ENCODE measurements at places on chromosomes 13 and 19.

GRCh38 chr19:16258440-16258903 is 60.8 kb downstream of the AP1M1 start:
- no peak for DNase-seq

GRCh38 chr13:52036037-52036436 is 11.5 kb downstream of the UTP14C start:
- no peak for DNase-seq

- no peak for DNase-seq
Observed at GRCh38 chr19:3243819-3244700, 19.6 kb downstream of the CELF5 start.

DNA sequence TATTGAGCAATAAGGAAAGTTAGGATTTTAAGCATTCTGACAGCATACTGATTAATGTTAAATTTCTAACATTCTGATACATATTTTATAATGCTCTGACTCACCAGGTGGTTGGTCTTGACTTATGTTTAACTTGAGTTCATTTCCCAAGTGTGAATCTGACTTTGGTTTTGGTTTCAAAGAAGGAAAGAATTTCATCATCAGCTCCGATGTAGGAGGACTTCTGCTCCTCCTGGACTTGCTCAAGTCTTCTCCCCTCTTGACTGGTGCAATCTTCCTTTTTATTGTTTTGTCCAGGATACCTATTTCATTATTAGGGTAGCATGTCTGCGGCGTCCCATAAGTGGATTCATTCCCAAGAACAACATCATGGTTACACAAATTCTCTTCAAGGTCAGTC is 141.3 kb downstream of the RNF17 start:
- no peak for DNase-seq

DNA sequence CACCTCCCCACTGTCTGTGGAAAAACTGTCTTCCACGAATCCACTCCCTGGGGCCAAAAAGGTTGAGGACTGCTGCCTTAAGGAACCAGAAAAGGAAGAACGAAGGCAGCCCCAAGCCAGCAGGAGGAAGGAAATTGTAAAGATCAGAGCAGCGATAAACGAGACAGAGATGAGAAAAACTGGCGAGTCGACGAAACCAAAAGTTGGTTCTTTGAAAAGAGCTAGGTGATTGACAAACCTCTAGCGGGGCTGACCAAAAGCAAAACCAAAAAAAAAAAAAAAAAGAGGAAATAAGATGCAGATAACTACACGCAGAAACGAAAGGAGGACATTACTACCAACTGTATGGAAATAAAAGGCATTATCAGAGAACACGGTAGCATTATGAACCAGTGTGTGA is 76.9 kb downstream of the GADD45B start:
- no peak for DNase-seq

DNA sequence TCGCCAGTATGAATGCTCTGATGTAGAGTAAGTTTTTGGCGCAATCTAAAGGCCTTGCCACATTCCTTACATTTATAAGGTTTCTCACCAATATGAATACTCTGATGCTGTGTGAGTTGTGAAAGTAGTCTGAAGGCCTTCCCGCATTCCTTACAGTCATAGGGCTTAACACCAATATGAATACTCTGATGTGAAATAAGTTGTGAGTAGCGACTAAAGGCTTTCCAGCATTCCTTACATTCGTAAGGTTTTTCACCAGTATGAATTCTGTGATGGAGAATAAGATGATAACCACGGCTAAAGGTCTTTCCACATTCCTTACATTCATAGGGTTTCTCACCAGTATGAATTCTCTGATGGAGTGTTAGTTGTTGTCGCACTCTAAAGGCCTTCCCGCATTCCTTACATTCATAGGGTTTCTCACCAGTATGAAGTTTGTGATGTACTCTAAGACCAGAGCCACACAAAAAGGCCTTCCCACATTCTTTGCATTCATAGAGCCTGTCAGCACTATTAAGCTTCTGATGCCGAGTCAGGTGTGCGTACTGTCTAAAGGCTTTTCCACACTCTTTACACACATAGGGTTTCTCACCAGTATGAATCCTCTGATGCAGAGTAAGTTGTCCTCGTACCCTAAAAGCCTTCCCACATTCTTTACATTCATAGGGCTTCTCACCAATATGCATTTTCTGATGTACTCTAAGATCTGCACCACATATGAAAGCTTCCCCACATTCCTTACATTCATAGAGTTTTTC is 14.1 kb upstream of the ZFP14 start:
- DNase-seq, result no peak

DNA sequence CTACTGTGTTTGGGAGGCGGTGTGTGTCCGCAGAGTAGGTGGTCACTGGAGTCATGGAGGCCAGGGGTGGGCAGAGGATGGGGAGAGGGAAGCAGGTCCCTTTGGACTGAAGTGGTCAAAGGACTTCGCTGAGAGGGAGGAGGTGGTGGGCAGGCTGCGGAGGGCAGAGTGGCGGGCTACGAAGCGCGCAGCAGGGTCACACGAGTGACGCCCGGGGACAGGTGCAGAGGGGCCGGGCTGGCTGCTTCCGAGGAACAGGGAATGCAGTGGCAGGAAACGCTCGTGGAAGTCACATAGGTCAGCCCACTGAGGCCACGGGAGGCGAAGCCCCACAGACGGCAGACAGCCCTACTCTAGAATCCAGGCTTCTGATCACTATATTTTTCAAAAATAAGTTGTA is 111.5 kb downstream of the URI1 start:
- DNase-seq, result no peak

- no peak for DNase-seq
Observed at GRCh38 chr19:10226376-10227025, 4.6 kb downstream of the S1PR2 start.

DNA sequence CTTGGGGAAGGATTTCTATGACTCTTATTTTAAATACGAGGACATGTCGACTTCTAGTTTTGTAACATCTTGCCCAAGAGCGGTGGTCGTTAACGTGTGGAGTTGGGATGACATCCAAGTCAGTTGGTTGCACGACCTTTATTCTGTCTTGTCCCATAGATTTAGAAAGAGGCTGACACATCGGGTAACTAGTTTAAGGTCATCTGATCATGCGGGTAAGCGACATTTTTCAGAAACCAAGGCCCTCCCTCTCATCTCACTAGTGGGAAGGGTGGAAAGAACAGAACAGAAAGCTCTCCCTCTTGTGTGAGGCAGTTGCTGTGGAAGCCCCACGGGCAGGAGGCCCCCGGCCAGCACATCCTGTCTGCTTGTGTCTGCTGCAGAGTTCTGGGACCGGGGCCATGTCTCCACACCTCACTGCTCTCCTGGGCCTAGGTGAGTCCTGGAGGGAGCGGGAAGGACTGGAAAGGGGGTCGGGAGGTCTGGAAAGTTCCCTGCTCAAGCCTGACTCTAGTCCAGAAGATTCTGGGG is at the start of gene LAIR2:
LAIR2 (plus strand) TSS at position 314 of the 531 bp plus-strand sequence; CDS start at position 402, 88 bp downstream.
- no peak for DNase-seq

- DNase-seq, result no peak
Observed at GRCh38 chr13:77860507-77860981, 58.1 kb downstream of the EDNRB start.

DNA sequence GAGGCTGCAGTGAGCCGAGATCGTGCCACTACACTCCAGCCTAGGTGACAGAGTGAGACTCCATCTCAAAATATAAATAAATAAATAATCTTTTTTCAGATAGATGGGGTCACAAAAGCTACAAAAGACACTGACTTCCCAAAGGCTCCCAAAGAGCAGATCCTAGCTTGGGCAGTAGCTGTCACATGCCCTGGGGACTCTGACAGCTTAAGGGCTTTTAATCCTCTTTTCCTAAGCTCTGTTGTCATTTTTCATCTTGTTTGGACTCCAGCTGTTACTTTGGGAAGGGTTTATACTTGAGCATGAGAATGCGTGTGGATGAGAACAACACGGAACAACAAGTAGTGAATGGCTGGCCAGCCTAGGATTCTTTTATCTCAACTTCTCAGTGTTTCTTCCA is 231.7 kb downstream of the MZT1 start:
- no peak for DNase-seq

DNA sequence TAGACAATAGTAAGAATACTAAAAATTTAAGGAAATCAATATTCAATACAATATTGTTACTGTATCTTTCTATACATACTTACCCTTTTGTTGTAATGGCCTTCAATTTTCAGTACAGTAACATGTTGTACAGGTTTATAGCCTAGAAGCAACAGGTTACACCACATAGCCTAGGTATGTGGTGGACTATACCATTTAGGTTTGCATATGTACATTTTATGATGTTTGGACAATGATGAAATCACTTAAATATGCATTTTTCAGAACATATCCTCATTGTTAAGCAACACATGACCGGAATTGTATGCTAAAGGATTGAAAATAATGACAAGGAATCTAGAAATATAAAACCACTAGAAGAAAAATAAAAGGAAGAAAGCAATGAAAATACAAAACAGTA is 611.4 kb downstream of the DACH1 start:
- no peak for DNase-seq

- no peak for DNase-seq
Observed at GRCh38 chr13:43441899-43442499, 344.8 kb downstream of the ENOX1 start.

GRCh38 chr13:71210861-71211260 is 656.1 kb downstream of the DACH1 start:
- no peak for DNase-seq

GRCh38 chr13:20679879-20680278 is 23.6 kb upstream of the IL17D start:
- no peak for DNase-seq

- no peak for DNase-seq
Observed at GRCh38 chr19:46631481-46631880, 4.5 kb downstream of the GNG8 start.

DNA sequence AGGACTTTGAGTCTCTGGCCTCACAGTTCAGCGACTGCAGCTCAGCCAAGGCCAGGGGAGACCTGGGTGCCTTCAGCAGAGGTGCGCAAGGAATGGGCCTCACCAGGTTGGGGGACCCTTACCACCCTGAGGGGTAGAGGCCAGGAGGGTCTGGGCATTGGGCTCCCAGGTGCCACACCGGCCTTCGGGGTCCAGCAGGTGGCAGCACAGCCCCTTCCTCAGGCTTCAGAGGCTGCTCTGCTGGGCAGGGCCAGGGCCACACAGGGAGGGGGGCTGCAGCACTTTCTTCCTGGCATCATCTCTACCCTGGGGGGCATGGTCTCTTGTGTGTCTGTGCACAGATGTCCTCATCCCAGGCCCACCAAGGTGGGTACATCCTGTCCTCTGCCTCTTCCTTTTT is 12.9 kb downstream of the PIN1 start:
- no peak for DNase-seq

DNA sequence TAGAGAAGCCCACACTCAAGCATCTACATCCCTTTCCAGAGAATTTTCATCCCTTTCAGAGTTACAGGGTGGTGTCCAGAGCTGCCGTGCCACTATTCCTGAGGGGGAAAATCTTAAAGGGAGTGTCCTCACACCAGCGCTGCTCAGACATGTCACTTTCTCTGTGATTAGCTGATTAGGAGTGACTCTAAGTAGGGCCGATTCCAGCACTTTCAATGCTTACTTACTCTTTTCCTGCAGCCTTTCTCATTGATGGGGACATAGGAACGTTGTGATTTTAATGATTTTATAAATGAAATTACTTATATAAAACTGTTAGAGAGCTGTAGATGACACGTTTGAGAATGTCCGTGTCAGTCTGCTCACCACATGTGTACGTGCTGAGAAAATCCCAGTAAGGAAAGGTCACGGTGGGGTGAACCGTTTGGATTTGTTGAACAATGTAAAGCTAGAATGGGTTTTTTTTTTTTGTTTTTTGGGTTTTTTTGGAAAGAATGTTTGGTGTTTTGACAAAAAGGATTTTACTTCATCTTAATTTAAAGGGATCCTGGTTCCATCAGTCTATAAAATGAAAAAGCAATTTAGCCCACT is 56.6 kb upstream of the SPATA13 start:
- DNase-seq, result no peak

DNA sequence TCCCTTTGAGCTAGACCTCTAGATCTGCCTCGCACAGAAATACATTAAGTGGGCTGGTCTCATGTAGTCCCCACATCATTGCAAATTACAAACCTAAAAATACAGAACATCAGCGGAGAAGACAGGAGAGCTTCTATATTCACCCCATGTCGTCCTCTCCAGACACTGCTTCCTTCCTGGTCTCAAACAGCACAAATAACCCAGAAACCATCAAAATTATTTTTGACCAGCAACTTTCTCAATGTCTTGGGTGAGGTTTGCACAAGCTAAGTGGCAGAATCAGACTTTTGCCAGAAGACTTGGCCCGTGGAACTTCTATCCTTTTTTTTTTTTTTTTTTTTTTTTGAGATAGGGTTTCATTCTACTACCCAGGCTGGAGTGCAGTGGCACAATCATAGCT is 28.2 kb downstream of the CLEC17A start:
- no peak for DNase-seq

DNA sequence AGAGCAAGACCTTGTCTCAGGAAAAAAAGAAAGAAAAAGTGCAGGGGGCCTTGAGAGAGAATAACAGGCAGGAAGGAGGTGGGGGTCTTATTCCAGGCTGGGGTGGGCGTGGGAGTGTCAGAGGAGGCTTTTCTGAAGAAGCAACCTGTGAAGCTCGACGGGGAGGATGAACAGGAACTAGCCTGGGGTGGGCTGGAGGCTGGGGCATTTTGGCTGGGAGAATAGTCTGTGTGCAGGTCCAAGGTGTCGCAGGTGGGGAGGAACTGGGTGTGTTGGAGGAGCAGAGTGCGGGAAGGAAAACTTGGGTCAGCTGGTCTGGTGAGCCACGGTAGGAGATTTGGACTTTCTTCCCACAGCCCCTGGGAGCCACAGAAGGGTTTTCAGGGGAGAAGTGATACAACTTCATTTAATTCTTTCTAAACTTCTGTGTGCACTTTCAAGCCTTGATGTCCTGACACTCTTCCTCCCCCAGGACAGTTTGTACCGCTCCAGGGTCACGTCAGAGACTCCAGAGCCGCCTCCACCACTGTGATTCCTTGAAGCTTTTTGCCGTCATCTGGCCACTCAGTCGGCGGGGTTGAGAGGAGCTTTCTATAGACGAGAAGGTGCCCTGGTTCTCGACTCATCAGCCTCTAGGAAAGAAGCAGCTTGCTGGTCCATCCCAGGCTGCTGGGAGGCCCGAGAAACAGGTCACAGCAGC is 138.7 kb downstream of the SIPA1L3 start:
- DNase-seq, result no peak

All from amniotic stem cell (primary cell).